ENCODE measurements at places on chromosomes 6 and 20.

DNA sequence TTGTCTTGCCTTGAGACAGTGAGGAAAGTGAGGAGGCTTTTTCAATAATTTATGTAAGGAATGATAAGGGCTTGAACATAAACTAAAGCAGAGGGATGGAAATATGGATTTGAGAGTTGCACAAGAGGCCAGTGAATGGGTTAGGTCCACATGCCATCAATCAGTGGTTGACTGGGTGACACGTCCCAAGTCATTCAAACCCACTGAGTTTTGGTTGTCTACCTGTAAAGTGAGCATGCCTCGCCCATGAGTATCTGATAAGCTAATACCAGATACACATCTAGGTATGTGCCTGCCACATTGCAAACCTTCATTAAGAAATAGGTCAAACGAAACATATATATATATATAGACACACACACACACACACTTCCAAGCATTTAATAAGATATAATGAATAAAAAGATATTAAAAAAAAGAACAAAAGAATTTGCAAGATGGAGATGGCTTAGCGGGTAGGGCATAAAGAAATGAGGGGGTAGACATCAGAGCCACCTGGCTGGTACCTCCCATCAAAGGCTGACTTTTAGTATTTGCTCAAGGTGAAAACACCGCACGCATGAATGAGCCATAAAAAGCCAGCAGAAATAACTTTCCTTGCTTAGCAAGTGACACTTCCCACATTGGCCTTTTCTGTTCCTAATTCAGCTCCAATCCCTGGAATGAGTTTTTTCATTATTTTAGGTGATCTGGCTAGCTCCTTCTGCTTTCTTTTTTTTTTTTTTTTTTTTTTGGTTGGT, 109.1 kb upstream of the GGTLC1 start:
- no peak for DNase-seq

DNA sequence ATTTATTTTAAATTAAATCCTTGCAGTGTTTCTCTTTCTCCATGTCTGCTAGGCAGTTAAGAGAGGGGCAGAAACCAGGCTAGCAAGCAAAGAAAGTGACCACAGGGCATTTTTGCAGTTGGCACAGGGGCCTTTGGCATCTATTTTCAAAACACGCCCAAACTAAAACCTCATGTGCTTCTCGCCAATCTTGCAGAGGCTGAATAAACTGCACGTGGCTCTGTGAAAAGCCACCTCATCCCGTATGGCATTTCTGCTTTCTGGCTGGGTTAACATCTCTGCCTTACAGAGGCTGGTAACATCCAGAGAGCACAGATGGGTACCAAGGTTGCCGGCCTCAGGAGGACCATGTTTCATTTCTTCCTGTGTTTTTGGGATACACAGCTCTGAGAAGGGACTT, 54.6 kb downstream of the GJA10 start:
- no peak for DNase-seq

DNA sequence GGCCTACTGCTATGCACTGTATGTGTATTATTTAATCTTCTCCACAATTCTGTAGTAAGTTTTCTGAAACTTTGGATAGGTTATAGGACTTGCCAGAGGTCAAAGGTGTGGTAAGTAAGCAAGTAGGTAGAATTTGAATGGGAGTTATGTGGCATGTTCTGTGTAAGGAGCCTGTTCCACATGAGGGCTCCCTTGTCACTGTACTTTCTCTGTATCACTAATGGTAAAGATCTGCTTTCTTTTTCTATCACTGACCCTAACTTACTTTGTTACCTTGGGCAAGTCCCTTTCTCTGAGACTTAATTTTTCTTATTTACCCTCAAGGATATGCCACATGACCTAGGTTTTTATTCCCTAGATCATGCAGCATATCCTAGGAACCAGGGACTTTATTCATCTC, 50.3 kb downstream of the EIF2S2 start:
- DNase-seq: no peak

DNA sequence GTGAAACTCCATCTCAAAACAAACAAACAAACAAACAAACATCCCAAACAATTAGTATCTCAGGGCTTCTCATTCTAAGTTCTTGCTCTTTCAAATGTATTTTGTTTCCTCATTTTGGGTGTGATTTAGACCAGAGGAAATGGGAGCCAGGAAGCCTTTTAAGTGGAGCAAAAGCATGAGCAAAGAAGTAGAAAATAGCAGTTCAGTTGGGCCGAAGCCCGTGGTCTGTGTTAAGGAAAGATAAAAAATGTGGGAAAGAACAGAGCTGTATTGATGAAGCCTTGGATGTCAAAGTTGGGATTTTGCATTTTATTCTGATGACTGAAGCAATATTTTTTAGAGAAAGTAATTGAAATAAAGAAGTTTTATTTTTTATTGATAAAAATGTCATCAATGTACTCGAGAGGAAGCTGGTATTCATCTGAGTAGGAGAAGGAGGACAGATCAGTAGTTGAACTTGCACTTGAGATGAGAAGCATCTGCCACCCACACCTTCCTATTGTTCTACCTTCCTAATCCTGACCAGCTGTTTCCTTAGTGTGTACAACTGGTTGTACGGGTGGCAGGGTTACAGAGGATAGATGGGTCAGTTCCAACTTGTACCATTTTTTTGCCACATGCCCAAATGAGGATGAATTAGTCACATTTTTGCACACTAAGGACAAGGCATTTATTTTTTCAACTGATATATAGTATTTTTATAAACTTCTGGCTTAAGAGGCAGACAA, 56.1 kb downstream of the KIAA0408 start:
- DNase-seq: peak; percentile 26

GRCh38 chr6:3427687-3428085, 29.2 kb downstream of the SLC22A23 start:
- peak; percentile 65 for DNase-seq

DNA sequence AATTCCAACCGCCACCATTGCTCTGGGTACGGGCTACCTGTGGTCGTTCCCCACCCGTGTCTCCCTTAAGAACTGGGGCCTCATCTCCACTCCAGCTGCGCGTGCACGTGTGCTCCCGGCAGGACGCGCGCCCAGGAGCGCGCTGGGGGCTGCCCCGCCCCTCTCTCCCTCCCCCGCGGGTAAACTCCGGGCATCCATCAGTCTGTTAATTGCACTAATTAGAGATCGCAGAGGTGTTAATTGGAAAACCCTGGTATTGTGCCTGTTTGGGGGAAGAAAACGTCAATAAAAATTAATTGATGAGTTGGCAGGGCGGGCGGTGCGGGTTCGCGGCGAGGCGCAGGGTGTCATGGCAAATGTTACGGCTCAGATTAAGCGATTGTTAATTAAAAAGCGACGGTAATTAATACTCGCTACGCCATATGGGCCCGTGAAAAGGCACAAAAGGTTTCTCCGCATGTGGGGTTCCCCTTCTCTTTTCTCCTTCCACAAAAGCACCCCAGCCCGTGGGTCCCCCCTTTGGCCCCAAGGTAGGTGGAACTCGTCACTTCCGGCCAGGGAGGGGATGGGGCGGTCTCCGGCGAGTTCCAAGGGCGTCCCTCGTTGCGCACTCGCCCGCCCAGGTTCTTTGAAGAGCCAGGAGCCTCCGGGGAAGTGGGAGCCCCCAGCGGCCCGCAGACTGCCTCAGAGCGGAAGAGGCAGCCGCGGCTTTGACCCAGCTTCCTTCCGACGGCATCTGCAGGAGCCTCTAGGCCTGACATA, 14.4 kb downstream of the FOXP4 start:
- DNase-seq: peak; percentile 7

GRCh38 chr6:36118550-36119107, 11.7 kb upstream of the MAPK13 start:
- DNase-seq: no peak

- no peak for DNase-seq
Observed at GRCh38 chr6:150535818-150536220, 63.9 kb upstream of the PLEKHG1 start.
